ENCODE measurements at places on chromosomes 11 and 22.
A peak's percentile ranks its signal among the peaks of the same experiment; 100 is the strongest.

DNA sequence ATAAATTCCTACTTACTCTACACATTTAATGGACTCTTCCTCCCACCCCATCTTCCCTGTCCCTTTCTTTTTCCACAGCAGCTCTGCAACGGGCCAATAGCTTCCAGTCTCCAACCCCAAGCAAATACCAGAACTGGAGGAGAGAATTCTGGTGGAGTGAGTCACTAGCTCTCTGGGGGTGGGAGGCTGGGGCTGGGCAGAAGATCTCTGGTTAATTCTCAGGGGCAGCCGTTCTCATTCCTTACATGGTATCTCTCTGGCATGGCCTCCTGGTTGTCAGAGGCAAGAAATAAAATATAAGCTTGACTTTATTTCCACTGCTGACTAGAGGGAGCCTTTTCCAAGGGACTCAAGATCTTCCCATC lies 90.4 kb upstream of the PARVA start:
- peaks cover 2% of the 10 kb centered on the region for H3K4me1 ChIP-seq
- H3K4me3 ChIP-seq, result no peak overlapping the region
- no peak for DNase-seq
- H3K27me3 ChIP-seq, result no peaks in the 10 kb centered on the region
- H3K36me3 ChIP-seq, result no peaks in the 10 kb centered on the region

DNA sequence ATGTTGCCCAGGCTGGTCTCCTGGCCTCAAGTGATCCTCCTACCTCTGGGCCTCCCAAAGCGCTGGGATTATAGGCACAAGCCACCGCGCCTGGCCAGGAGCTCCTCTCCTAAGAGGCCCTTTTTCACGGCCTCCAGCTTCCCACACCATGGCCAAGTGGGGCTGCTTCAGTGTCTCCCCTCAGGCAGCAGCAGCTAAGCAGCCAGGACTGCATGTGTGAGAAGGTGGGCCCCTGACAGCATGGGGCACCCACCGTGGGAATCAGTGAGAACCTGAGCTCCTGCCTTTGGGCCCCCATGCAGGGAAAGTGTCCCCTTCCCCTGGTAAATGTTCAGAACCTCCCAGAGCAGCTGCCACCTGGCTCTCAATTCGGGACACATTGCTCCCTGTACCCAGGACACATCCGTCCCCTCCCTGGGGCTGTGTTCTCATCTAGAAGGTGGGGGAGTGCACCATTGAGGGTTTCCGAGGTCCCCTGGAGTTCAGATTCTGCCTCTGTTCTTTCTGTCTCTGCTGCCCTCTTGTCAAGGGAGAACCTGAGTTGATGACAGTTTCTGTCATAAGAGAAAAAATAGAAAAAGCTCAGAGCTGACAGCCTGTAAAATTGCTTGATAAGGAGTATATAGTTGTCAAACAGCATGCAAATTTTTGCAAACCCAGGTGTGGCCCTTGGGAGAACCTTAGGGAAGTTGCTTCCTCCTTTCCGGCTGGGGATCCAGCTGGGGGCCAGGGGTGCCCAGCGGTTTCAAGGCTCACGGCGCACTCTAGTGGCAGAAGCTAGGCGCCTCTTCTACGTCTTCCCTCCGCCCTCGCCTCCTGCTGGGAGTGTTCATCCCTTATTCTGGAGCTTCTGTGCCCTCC lies 29.7 kb downstream of the FAM83F start:
- DNase-seq, result peak; percentile 60
- no peak overlapping the region for H3K4me3 ChIP-seq
- H3K36me3 ChIP-seq, result no peaks in the 10 kb centered on the region

GRCh38 chr11:35316161-35316560 lies 103.2 kb downstream of the SLC1A2 start:
- no peak overlapping the region for H3K27ac ChIP-seq
- peaks cover 15% of the 10 kb centered on the region for H3K4me1 ChIP-seq
- no peak for DNase-seq
- no peak overlapping the region for H3K4me3 ChIP-seq

DNA sequence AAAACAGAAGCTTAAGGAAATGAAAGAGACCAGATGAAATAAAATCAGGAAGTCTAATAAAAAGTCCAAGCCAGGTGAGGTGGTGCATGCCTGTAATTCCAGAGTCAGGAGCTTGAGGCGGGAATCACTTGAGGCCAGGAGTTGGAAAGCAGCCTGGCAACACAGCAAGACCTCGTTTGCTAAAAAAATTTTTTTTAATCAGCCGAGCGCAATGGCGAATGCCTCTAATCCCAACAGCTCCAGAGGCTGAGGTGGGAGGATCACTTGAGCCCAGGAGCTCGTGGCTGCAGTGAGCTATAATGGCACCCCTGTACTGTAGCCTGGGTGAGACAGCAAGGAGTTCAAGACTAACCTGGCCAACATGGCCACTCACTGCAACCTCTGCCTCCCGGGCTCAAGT lies 8.0 kb downstream of the RAB6A start:
- H3K4me3 ChIP-seq, result no peak overlapping the region
- DNase-seq, result no peak
- no peaks in the 10 kb centered on the region for H3K27me3 ChIP-seq
- no peak overlapping the region for H3K27ac ChIP-seq
- peaks cover 11% of the 10 kb centered on the region for H3K36me3 ChIP-seq
- H3K4me1 ChIP-seq, result peaks cover 22% of the 10 kb centered on the region

DNA sequence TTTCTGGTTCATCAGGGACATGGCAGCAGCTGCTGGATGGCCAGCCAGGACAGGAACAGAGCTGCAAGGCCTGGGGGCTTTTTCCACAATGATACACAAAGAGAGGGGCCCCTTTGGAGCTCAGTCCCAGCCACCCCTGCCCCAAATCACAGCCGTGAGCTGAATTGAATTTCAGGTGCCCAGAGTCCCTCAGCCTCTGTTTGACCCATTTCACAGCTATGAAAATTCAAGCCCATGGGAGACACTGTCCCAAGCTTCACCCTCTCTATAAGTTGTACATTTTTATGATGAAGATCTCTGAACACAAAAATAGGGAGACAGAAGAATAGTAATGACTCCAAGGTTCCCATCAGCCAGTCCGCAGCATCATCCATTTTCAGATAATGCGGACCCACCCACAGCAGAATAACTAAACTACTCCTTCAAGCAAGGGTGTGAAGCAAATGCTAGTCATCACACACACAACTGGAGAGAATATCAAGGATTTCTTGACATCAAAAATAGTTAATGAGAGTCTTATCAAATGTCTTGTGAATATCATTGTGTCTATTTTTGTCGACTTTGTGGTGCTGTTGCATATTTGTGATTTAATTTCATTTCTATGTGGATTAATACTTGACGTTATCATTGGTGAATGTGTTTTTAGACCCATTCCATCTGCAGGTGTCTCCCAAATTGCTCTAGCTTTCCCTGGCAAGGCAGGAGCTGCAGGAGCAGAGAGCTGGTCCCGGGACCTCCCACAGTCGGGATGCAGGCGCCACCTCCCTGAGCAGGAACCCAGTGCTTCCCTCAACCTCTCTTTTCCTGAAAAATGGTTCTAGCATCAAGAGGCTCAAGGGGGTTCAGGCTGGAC lies 24.7 kb downstream of the IGLL5 start:
- no peaks in the 10 kb centered on the region for H3K4me1 ChIP-seq
- no peak overlapping the region for H3K4me3 ChIP-seq
- H3K36me3 ChIP-seq, result no peaks in the 10 kb centered on the region
- DNase-seq, result no peak

DNA sequence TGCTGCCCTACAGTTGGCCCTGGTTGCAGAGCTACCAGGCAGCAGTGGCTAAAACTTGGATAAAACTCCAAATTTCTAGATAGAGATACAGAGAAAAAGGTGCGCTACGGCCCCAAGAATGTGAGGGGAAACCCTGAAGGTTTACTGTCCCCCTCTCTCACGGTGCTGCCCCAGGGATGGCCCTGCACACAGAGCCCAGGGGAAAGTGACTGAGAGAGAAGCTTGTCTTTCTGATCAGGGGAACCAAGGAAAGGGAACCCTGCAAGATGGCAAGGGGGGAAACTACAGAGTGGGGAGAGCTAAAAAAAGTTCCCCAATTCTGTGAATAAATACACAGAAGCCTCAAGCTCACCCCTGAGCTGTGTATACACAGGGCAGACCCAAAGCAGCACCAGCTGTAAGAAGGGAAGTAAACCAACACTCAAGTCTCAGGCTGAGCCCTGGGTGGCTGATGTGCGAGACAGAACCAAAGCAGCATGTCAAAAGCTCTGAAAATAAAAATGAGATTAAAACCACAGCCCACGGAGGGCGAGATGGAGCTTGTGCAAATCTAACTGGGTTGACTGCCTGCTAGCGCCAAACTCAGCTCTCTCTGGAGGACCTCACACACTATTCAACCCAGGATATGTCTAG lies 22.1 kb downstream of the GNB1L start:
- no peak for DNase-seq
- no peak overlapping the region for H3K4me3 ChIP-seq
- no peaks in the 10 kb centered on the region for H3K27me3 ChIP-seq

GRCh38 chr22:29079218-29079901 lies 6.5 kb downstream of the KREMEN1 start:
- H3K4me3 ChIP-seq, result no peak overlapping the region
- no peak for DNase-seq
- no peak overlapping the region for H3K27ac ChIP-seq
- no peaks in the 10 kb centered on the region for H3K36me3 ChIP-seq

DNA sequence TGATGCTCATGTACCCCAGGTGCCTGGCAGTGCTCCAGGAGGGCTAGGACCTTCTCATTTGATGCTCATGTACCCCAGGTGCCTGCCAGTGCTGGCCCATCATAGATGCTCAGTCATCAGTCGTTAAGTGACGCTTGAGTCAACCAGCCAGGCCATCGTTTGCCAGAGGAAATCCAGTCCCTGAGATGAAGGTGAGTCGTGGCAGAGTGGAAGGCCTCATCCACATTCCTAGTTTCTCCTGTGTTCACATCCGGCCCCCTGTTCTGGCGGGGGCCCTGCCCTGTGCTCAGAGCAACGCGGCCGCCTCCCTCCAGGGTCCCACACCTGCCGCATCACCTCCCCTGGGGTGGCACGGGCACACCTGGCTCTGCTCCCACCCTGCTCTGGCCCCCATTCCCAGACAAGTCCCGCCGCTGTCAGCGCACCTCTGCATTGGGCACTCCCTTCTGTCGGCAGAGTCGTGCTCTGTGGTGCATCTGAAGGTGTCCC lies 279.9 kb downstream of the BRD1 start:
- H3K36me3 ChIP-seq, result peaks cover 15% of the 10 kb centered on the region
- no peaks in the 10 kb centered on the region for H3K27me3 ChIP-seq
- DNase-seq, result no peak
- no peak overlapping the region for H3K27ac ChIP-seq
- H3K4me1 ChIP-seq, result no peaks in the 10 kb centered on the region

- peaks cover 4% of the 10 kb centered on the region for H3K4me1 ChIP-seq
- H3K27me3 ChIP-seq, result peaks cover 3% of the 10 kb centered on the region
- no peaks in the 10 kb centered on the region for H3K36me3 ChIP-seq
- H3K4me3 ChIP-seq, result no peak within 1 kb of the TSS
- DNase-seq, result no peak
Observed at GRCh38 chr11:1834779-1835670, at the start of gene SYT8. SYT8 (plus strand) TSS chr11:1834990; CDS start chr11:1835106, 116 bp downstream.

- no peaks in the 10 kb centered on the region for H3K27me3 ChIP-seq
- H3K4me3 ChIP-seq, result no peak overlapping the region
- peaks cover 15% of the 10 kb centered on the region for H3K36me3 ChIP-seq
- no peak for DNase-seq
Observed at GRCh38 chr11:75276686-75277085, 36.1 kb downstream of the TPBGL start.

DNA sequence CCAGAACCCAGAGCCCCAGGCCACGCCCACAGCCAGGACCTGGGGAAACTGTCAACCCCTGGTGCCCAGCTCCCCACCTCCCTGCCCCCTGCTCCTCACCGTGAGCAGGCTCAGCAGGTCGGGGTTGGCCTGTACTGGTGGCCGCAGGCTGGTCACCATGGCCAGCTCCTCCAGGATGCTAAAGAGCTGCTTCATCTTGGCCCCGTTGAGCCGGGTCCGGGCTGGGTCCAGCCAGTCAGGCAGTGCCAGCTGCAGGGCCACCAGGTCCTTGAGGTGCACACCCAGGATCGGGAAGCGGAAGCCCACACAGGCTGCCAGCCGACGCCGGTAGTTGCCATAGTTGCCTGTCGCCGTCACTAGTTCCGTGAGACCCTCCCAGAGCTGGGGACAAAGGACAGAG lies 7.3 kb downstream of the RASGRP2 start:
- H3K27me3 ChIP-seq, result no peaks in the 10 kb centered on the region
- H3K27ac ChIP-seq, result no peak overlapping the region
- no peak overlapping the region for H3K4me3 ChIP-seq
- DNase-seq, result no peak
- H3K4me1 ChIP-seq, result peaks cover 13% of the 10 kb centered on the region

- no peaks in the 10 kb centered on the region for H3K36me3 ChIP-seq
- no peak overlapping the region for H3K4me3 ChIP-seq
- H3K4me1 ChIP-seq, result peaks cover 3% of the 10 kb centered on the region
Observed at GRCh38 chr22:32760815-32761214, 40.7 kb upstream of the TIMP3 start.

DNA sequence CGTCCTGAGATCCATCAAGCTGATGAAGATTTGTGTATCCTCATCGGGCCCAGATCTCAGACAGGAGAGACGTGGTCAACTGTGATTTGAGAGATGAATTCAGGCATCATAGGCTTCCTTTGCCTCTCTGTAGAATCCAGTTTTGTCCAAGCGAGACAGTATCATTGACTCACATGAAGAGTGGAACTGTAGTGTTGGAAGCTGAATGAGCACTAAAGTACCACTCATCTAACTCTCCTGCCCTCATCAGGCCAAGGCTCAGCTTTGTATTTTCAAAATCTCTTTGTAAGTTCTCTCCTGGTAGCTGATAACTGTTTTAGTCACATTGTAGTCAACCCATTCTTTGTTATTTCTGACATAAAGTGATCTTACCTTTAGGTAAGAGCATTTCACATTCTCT lies 85.1 kb downstream of the KIRREL3 start:
- no peak overlapping the region for H3K4me3 ChIP-seq
- H3K36me3 ChIP-seq, result no peaks in the 10 kb centered on the region
- peaks cover 4% of the 10 kb centered on the region for H3K4me1 ChIP-seq

- no peak for DNase-seq
- H3K4me1 ChIP-seq, result peaks cover 4% of the 10 kb centered on the region
- H3K36me3 ChIP-seq, result no peaks in the 10 kb centered on the region
- H3K4me3 ChIP-seq, result no peak overlapping the region
Observed at GRCh38 chr11:86748296-86748695, 52.0 kb upstream of the PRSS23 start.
